ENCODE measurements at places on chromosomes 2 and 18.

- DNase-seq = no peak
These were observed 14.0 kb downstream of the PXDN start for GRCh38 chr2:1730015-1730927.

- no peak for DNase-seq
These were observed 464.5 kb downstream of the IRS1 start for GRCh38 chr2:226334981-226335720.

- no peak for DNase-seq
These were observed 140.4 kb downstream of the KCTD1 start for GRCh38 chr18:26407736-26408601.

DNA sequence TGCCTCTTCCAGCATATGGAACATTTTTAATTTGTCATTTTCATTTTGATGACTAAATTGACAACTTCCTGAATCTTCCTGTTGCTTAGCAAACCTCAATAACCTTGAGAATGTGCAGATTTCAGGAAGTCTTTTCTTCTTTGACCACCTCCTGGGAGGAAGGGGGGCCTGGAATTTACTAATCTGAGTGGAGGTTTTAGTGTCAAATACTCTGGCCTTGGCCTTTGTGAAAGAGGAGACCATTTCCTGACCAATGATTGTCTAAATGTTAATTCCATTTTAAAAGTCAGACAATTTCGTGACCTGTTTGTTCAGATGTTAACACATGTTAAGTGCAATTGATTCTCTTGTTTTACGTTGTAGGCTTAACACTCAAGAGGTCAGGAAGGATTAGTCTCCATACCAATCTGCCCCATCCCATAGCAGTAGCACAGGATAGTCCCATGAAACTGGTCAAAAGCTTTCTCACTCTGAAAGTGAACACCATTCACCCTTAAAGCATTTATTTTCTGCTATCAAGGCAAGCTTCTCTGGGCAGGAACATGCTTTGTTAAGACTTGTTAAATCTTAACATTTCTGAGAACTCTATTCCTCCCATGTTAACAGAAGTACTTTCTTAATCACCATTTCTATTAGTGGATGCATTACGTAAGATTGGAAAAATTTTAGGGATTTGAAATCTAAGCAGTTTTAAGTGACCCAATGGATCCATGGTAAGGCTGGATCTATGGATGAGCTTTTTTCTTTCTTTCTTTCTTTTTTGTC, 219.6 kb downstream of the RND3 start:
- DNase-seq = no peak

DNA sequence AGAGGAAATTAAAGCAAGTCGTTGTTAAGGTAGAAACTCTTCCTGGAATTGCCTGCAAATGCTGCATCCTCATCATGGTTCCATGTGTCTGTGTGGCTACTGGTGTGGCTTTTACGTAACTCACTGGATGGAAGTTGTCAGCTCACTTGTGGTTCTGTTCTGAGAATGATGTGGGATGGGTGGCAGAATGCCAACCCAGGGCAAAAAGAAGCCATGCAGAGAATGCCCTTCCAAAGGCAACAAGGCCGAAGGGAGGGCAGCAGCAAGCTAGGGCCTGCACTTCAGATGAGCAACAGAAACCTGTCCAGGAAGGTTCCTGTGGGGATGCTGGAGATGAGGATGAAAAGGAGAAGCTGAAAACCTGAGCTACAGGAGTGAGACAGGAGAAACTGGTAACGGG, 10.4 kb upstream of the NAPG start:
- no peak for DNase-seq

GRCh38 chr18:58051765-58052460, 7.9 kb downstream of the NEDD4L start:
- no peak for DNase-seq

GRCh38 chr2:213229814-213230213, 54.5 kb upstream of the SPAG16 start:
- DNase-seq = no peak

GRCh38 chr18:10074110-10074509, 160.3 kb downstream of the VAPA start:
- no peak for DNase-seq

DNA sequence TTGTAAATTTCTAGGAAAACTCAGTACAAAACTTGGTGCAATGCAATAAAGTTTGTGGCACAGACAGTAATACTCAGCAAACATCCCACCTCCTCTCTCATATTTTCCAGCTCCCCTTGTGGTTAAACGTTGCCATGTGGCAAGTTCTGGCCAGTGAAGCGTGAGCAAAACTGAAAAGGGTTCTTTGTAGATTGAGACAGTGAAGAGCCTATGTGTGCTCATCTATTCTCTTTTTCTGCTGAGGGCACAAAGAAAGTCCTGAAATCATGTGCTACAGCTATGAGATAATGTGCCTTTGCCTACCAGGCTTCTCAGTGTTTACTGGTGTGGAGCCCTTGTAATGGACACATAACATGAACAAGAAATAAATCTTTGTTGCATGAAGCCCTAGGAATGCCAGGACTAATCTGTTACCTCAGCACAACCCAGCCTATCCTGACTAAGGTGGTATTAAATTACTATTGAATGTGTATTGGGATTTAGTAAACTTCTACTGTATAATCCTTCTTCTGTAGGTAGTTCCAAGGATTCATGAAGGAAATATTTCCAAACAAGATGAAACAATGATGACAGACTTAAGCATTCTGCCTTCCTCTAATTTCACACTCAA, 13.0 kb upstream of the TYMS start:
- no peak for DNase-seq

- no peak for DNase-seq
These were observed 134.8 kb upstream of the DOCK10 start for GRCh38 chr2:225177098-225177497.

DNA sequence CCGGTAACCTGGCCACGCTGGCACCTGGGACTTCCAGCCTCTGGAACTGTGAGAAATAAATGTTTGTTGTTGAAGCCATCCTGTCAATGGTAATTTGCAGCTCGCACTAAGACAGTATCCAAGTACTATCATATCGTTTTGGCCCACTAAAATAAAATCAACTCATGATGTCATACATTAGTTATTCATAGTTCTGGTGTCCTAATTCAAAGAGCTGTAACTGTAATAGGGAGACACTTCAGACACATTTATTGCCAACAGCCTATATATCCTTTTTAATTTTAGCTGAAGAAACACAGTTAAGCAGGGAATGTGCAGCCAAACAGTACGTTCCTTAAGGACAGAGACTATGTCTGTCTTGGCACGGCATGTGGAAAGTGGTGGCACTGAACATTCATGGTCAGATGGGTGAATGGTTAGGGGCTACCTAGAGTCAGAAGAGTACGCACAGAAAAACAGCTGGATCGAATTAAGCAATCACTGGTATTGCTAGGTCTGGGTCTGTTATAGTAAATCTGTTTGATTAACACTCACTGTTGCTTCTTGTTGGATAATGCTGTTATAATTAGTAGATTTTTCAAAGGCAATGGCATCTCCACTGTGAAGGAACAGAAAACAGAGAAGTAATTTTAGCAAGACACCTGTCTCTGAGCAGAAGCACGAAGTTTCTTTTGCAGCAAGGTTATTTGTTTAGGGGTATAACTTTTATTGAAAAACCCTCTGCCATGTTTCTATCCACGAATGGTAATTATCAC, 41.3 kb upstream of the CREG2 start:
- no peak for DNase-seq

GRCh38 chr2:183579686-183580085, 455.4 kb downstream of the NUP35 start:
- no peak for DNase-seq

GRCh38 chr2:134155134-134155533, 98.7 kb upstream of the MGAT5 start:
- DNase-seq = no peak
